ENCODE measurements at places on chromosomes 5 and 9. TPM values are rescaled to one million over a fixed set of nuclear protein-coding genes. Genes with fewer than 3 reads are reported as not detected.

- DNase-seq, result no peak
Observed at GRCh38 chr9:127058645-127059021, 63.8 kb downstream of the ANGPTL2 start.

The SLC25A2 gene
- not detected for total RNA-seq

DNA sequence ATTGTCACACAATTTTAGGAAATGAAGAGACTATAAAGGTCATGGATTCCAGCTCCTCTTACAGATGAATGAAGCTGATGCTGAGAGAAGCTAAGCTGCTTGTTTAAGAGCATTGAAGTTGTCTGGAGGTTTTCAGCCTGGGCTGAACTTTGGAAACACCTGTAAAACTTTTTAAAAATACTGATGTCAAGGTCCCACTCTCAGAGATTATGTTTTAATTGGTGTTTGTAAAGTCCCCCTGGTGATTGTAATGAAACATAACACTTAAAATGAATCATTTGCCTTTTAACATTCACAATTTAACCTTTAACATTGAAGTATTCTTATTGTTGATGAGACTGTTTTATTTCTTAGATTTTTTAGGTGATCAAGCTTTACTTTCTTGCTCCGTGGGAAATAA, 16.4 kb downstream of the RAD23B start:
- DNase-seq, result no peak

The PIP5KL1 gene
- total RNA-seq, result 10.3 TPM

DNA sequence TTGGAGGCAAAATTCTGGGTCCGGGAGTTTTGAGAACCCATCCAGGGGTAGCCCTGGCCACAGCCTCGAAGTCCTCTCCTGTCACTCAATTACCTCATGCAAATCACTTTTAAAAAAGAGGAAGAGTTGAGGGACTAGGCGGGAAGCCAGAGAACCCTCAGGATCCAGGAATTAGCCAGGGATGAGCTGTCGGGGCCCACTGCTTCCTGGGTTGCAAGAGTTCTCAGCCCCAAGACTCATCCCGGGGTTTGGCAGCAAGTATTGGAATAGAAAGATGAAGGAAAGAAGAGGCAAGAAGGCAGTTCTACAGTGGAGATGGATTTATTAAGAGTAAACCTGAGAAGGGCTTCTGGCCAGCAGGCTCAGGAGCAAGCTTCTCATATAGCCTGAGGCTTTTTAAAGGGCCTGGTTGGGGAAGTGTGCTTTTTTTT, 25.6 kb downstream of the C9orf50 start:
- DNase-seq, result no peak

- no peak for DNase-seq
Observed at GRCh38 chr5:90590170-90590569, 31.6 kb downstream of the ADGRV1 start.

The PRDM9 gene
- not detected for total RNA-seq

GRCh38 chr5:172542651-172543131, 88.4 kb upstream of the SH3PXD2B start:
- peak; percentile 70 for DNase-seq

Data from vagina (tissue), 2 donors.